Heart left ventricle (tissue), 16 donors: ENCODE measurements at places on chromosomes 6 and 20.

DNA sequence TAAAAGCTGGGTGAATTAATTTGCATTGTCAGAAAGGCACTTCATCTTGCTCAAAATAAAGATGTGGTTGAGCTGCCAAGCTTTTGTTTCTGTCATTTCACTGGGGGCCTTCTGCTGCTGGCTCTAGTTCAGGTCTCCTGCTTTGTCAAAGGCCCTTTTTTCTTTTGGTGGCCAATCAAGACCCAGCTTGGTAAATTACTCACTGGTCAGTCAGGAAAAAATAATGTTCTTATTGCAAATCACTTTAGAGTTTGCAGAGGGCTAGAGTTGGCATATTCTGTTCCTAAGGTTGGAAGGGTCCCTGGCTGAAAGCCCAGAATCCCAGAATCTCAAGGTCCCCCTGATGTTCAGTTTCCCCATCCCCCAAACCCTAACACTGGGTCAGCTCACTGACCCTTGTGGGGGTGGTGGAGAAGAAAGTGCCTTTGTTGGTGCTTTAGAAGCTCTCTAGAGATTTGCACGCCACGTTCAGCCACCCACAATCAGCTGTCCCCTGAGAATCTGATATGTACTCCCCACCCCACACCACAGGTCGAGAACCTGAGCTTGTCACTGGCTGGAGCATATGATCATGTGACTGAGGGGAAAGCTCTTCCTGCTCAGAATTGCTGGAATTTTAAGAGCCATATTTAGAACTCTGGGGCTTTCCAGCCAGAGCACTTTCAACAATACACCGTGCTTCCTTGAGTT, 21.7 kb upstream of the BNIP5 start:
- no peak for DNase-seq

- no peak for DNase-seq
These were observed 533 bp downstream of the OSTM1 start for GRCh38 chr6:108074057-108074358.

DNA sequence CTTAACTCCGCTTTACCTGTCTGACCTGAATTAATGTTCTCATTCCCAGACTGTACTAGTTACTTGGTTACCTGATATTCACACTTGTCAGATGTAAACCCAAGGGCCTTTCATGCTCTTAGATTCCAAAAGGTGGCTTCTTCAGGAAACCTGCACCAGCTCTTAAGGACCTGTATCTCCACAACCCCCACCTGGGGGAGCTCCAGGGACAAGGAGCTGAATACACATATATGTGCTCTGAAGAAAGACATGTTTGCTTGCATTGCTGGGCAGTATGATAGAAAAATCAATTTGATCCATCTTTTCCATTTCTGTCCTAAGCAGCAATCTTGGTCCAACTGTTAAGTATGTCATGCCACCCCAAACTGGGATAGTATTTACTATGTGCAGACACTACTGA, 64.8 kb upstream of the POU3F2 start:
- no peak for DNase-seq

DNA sequence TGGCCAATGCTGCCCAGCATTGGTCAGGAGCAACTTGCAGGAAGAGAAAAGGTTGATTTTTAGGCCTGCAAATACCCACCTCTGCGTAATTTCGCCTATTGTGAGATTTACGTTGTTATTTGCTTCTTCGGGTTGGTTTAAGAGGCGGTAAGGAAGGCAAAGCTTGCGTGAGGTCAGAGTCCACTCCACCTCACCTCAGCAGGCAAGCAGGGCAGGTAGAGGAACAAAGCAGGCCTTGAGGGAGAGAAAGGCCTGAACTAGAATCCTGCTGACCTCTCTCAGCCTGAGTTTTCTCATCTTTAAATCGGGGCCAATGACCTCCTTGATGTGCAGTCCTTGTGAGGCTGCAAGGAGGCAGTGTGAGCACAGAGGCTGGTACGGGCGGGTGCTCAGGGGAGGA, 239.1 kb downstream of the CDC5L start:
- no peak for DNase-seq

GRCh38 chr6:107124934-107125348, 9.6 kb upstream of the BEND3 start:
- no peak for DNase-seq

DNA sequence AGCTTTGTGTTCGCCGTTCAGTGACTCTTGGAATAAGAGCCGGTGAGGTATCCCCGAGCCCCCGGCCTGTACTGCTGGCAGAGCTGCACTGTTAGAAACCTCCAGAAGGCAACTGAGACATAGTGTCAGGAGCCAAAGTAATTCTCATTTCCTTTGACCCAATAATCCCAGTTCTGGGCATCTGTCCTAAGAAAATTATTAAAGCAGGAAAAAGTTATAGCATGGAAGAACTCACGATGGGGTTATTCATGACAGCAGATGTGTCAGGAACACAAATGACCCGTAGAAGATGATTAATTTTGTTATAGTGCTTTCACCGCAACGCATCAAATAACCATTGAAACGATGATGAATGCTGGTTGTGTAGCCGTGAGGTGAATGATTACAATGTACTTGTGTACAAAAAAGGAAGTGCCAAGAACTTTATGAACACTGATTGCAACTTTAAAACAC, 20.3 kb downstream of the CYP21A2 start:
- no peak for DNase-seq

- no peak for DNase-seq
These were observed 26.1 kb upstream of the RIPPLY2 start for GRCh38 chr6:83827050-83827449.

GRCh38 chr6:110356778-110357177, 1.4 kb downstream of the METTL24 start:
- DNase-seq = no peak

DNA sequence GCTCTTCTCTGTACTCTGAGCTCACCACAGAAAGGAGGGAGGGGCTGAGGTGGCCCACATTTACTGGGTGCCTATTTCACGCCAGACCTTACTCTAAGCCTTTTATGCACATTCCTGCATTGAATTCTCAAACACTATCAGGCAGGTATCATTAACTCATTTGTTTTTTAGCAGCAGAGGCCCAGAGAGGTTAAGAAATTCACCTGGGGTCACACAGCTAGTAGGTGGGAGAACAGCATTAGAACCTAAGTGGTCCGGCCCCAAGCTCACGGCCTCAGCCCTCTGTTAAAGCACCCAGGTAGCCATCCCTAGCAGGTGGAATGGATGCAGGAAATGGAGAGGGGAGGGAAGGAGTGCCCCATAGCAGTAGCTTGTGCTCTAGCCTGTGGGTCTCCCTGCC, 84.5 kb downstream of the GRM4 start:
- no peak for DNase-seq

DNA sequence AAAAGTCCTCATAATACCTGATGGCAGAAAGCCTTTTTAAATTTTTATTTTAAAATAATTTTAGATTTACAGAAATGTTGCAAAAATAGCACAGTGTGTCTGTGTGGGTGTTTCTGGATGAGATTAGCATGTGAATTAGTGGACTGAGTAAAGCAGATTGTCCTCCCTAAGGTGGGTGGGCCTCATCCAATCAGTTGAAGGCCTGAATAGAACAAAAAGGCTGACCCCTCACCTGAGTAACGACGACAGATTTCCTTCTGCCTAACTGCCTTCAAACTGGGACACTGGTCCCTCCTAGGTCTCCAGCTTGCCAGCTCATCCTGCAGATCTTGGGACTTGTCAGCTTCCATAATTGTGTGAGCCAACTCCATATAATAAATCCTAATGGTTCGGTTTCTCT, 54.2 kb downstream of the FAXC start:
- DNase-seq = no peak

- no peak for DNase-seq
These were observed 37.6 kb downstream of the UQCC2 start for GRCh38 chr6:33673851-33674250.

DNA sequence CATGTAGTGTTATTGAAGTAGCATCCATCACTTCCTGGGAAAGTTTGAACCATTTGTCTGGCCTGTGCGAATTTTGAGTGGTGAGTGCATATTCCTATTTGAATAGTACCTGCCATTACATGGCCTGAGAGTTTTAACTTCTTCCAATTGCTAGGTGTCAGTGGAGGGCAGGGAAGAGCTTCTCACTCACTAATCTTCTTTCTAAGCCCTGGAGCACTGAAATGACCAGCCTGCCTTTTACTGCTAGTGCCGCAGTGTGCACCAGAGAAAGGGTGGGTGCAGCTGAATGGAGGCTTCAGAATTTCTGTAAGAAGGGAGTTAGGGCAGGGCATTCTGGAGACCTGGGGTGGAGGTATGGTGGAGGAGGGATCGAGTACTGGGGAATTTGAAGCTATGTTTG, 45.5 kb downstream of the RNF144B start:
- no peak for DNase-seq
